ENCODE measurements at places on chromosomes 1 and 21.

GRCh38 chr21:46424039-46424591 lies 34.6 kb upstream of the DIP2A start:
- DNase-seq, result no peak

- no peak for DNase-seq
These were observed 382.1 kb downstream of the PTPRC start for GRCh38 chr1:199020904-199021303.

- DNase-seq, result no peak
These were observed 161.4 kb upstream of the LMO4 start for GRCh38 chr1:87167157-87167789.

DNA sequence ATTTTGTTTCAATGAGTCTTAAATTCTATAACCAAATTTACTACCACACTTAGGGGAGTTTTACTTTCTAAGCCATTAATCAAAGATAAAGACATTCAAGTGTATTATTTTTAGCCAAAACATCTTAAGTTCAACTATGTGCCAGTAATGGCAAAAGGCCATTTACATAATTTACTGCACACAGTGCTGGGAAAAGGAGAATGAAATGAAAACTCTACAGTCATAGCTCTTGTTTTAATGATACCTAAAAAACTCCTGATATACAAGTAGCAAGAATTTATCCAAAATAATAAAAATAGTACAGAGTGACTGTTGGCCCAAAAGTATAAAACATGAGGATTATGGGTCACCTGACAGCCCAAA lies 42.4 kb upstream of the C1orf198 start:
- no peak for DNase-seq

GRCh38 chr1:168365719-168366479 lies 85.2 kb downstream of the TBX19 start:
- no peak for DNase-seq

DNA sequence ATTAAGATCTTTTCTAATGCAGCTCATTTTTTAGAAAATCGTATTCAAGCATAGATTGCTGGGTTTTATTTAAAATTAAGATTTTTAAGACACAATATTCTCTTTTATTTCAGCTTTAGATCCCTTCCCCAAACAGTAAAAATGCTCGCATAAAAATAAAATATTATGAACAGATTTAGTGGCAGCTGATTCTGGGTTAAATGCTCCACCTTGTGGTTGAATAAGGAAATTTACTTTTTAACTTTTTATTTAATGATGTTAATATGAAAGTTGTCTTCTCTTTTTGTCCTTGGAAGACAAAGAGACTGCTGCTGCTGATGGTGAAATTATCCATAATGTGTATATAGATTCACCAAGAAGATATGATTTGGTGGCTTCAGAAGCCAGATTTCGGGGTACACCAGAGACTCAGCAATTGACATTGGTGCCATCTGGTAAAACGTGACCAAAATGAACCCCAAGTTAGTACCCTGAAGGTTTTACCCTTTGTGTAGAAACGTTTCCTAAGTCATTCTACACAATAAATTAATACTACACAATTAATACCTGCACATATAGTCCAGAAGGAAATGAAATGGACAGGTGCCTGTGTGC lies 128.0 kb downstream of the ADAMTS1 start:
- DNase-seq, result no peak

DNA sequence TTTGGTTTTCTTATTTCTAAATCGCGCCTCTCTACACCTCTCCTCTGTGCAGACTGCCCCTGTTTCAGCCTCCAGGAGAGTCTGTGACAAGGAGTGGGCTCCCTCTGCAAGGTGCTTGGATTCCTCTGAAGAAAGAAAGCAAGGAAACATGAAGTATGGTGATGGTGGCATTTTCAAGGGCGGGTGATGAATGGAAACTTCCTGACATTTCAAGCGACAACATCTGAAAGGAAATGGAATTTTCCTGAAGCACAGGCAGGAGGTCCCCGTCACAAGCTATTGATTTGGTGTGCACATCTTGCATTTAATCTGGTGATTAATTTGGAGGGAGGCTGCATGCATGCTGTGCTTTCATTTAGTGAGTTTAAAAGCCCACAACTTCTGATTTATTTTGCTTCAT lies 164.6 kb upstream of the FGGY start:
- DNase-seq, result no peak

DNA sequence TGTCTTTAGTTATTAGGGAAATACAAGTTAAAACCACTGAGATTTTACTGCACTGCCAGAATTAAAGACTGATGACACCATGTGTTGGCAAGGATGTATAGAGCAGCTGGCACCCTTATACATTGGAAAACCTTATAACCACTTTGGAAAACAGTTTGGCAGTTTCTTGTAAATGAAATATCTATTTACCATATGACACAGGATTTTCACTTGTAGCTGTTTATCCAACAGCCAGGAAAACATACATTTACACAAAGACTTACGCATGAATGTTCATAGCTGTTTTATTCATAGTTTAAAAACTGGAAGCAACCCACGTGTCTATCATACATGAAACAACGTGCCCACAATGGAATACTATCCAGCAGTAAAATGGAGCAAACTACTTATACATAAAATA lies 45.3 kb downstream of the PRRC2C start:
- no peak for DNase-seq

GRCh38 chr1:1796466-1796865 lies 18.2 kb upstream of the NADK start:
- DNase-seq, result no peak

- DNase-seq, result no peak
These were observed at the start of gene LORICRIN for GRCh38 chr1:153259387-153259786. TSS of gene LORICRIN (plus strand) at chr1:153259687. CDS start at chr1:153260950, 1,263 bp downstream.

DNA sequence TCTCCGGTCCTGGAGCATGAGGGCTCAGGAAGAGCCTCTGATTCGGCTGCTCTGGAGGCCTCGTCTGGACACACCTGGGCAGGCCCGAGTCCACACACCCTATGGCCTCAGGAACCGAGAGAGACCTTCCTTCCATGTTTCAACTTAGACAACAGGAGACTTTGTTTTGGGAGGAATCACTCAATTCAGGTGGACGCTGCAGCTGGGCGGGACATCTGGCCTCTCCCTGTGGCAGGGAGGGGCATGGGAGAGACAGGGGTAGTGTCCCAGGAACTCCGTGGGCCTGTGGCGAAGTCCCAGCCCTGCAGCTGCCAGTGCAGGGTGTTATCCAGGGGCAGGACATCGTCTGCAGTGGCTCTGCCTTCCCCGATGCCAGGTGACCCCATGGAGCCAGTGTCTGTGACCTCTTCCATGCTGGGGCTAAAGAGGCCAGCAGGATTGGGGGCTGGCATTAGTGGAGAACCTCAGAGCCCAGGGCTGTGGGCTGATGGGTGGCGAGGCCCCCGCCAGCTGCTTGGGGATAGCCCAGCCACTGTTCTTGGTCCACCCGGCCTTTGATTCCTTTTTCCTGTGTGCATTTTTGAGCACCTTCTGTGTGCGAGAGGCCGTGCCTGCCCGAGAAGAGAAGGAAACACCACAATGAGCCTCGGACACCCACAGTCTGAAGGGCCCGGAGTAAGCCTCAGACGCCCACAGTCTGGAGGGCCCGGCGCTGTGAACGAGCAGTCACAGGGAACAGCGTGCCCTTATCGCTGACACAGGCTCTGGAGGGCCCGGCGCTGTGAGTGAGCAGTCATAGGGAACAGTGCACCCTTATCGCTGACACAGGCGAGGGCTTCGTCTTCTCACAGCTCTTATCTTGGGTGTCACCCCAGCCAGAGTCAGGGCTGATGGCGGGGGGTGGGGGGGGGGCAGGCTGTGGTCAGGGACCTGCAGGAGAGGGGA lies 6.2 kb downstream of the COL18A1 start:
- no peak for DNase-seq

- no peak for DNase-seq
These were observed 171.8 kb downstream of the ST6GALNAC5 start for GRCh38 chr1:77039111-77039510.

- no peak for DNase-seq
These were observed 17.8 kb downstream of the RHEX start for GRCh38 chr1:206070627-206071304.

DNA sequence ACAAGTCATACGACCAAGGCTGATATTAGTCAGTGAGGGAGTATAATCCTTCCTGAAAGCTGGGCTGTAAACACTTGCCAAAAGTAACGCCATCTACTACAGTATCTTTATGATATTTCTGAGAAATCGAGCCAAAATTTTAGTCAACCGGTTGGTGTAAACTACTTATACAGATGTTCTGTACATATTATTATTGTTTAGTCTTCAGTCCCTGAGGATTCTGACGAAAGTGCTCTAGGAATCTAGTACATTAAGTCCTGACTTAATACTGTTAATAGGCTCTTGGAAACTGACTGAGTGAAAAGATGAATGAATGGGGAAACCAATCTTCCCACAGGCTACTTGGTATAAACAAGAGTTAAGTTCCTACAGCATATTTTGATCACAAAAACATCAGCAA lies 274.3 kb downstream of the USP25 start:
- no peak for DNase-seq

- no peak for DNase-seq
These were observed 175.4 kb downstream of the IGSF21 start for GRCh38 chr1:18282851-18283600.

DNA sequence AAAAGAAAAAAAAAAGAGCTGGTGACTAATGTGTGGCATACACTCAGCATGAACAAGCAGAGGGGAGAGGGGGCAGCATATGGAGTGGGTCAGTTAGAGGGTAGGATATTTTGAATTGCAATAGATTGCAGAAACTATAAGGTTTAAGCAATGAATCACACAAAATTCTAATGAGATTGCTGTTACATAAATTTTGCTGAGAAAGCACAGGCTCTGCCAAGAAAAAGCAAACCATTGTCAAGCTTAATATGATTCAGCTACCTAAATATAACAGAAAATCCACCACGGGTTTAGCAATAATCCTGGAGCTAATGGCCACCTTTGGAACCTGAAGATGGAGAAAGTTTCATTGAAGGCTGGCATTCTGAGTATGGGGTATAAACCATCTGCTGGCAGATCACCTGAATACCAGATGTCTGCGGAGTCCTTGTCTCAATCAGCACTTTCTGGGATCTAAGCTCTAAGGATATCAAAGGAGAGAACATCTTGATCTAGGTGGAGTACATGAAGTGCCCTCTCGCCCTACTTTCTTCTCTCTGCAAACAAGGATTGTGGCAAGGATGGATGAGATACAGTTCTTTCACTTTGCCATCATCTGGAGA lies 30.3 kb upstream of the ANGPTL7 start:
- DNase-seq, result no peak

DNA sequence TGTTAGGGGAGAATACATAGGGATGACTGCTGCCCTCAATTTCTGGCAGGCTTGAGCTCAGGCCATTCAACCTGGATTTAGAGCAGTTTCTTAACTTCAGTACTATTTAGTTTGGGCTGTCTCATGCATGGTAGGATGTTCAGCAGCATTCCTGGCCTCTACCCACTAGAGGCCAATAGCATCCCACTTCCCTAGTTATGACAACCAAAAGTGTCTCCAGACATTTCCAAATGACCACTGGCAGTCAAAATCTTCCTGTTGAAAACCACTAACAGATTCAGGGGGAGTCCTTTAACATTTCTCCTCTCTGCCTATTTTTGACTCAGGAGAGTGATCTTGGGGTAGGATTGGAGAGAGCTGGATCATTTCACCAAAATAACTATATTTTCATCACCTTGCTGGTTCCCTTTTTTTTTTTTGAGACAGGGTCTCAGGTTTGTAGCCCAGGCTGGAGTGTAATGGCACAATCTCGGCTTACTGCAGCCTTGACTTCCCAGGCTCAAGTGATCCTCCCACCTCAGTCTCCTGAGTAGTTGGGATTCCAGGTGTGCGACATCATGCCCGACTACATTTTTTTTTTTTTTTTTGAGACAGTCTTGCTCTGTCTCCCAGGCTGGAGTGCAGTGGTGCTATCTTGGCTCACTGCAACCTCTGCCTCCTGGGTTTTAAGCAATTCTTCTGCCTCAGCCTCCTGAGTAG lies 8.7 kb downstream of the GNAT2 start:
- DNase-seq, result no peak

All from amygdala (tissue), 56 donors.